ENCODE measurements at places on chromosomes 16 and 17. TPM values are rescaled to one million over a fixed set of nuclear protein-coding genes. Genes with fewer than 3 reads are reported as not detected.

KRTAP4-4 gene
- total RNA-seq = not detected

KCNH4 gene
- not detected for total RNA-seq

KRTAP9-4 gene
- not detected for total RNA-seq

ABCC12 gene
- total RNA-seq = not detected

TRIM16 gene
- total RNA-seq = 44.8 TPM

CDH5 gene
- not detected for total RNA-seq
